Pancreas (tissue), 10 donors: ENCODE measurements at places on chromosomes 1 and 21. TPM values are rescaled to one million over a fixed set of nuclear protein-coding genes. Genes with fewer than 3 reads are reported as not detected.

GRCh38 chr1:36910886-36911540, 123.3 kb downstream of the GRIK3 start:
- DNase-seq: no peak

RIMKLA gene
- 1.2 TPM for total RNA-seq

GRCh38 chr1:10399444-10399941, 629 bp downstream of the PGD start:
- DNase-seq: peak; percentile 34

APCS gene
- total RNA-seq: 4.4 TPM

CSMD2 gene
- total RNA-seq: 0.70 TPM

UCK2 gene
- total RNA-seq: 25.5 TPM

GRCh38 chr21:25887646-25888306, 153.0 kb downstream of the GABPA start:
- no peak for DNase-seq

DNA sequence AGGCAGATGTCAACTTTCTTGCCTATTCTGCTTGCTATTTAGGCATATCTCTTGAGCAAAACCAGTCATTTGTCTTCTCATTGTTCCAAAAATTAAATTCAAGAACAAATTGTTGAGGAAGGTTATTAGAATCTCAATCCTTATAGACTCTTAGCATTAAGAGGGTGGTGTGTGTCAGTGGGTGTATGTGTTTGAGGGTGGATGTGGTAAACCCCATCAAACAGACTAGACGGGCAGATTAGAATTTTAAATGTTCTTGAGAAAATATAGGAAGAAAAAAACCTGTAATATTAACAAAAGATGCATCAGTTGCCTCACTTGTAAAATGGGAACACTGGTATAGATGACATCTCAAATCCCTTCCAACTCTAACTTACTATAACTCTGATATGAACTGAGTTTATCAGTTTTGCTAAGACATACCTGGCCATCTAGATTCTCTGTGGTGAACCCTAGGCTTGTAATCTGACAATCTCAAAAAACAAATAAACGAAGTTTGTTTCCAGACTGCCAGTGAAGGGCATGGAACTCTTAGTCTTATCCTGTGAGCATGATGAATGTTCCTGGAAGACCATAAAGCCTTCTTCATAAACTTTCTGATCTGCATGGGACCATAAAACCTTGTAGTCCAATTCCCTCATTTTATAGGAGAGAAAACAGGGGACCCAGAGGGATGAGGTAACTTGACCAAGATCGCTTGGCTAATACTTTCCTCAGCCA, 176.3 kb upstream of the SGIP1 start:
- DNase-seq: no peak

CTSS gene
- 82.7 TPM for total RNA-seq

GRCh38 chr21:33230545-33231324, 997 bp downstream of the IFNAR2 start:
- peak; percentile 36 for DNase-seq

DNA sequence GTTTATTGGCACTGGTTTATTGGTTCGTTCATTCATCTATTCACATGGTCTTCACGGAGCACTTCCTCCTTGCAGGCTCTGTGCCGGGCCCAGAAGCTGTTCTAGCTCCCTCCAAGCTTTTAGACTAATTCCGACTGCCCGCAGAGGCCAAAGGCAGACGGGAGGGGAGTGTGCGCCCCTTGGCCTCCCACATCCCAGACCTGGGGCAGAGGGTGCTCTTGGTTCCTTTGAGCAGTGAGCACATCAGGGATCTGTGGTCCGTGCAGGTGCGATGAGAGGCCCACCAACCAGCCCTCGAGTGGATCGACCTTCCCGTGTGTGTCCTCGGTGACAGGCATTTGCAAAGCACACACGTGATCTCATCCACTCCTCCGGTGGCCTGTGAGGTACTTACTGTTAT, 38.7 kb upstream of the TNFRSF1B start:
- DNase-seq: no peak

NUDT17 gene
- 1.9 TPM for total RNA-seq

FBLIM1 gene
- 27.3 TPM for total RNA-seq

SLC45A3 gene
- total RNA-seq: 0.37 TPM

DNA sequence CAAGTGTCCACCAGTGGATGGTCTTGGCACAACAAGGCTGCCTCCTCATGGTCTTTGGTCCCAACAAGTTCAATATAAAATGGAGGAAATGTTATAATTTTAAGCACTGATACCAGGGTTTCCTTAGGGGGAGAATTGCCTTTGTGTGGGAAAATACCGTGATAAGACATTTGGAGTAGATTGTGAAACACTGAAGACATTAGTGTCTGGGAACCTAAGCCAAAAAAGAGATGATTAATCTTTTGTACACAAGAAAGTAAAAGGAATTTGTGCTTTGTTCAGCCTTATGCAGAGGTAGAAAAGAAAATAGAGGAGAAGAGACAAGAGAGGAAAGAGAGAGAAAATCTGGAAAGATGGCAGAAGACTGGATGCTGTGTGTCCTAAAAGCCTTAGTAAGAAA, 36.1 kb downstream of the ST6GALNAC3 start:
- no peak for DNase-seq

DNA sequence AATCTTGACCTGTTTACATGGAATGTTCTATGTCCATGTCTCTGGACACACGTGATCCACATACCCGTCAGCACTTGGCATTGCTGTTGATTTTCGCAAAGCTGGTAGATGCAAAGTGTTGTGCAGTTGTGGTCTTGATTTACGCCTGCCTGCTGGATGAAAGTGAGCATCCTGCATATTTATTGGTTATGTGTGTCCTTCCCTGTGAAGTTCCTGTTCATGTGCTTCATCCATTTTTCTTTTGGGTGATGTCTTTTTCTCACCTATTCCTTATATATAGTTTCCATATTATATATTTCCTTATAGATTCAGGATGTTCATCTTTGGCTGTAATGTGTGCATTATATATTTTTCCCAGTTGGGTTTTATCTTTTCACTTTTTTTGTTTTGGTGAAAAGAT, 6.5 kb downstream of the AGPAT3 start:
- no peak for DNase-seq

DNA sequence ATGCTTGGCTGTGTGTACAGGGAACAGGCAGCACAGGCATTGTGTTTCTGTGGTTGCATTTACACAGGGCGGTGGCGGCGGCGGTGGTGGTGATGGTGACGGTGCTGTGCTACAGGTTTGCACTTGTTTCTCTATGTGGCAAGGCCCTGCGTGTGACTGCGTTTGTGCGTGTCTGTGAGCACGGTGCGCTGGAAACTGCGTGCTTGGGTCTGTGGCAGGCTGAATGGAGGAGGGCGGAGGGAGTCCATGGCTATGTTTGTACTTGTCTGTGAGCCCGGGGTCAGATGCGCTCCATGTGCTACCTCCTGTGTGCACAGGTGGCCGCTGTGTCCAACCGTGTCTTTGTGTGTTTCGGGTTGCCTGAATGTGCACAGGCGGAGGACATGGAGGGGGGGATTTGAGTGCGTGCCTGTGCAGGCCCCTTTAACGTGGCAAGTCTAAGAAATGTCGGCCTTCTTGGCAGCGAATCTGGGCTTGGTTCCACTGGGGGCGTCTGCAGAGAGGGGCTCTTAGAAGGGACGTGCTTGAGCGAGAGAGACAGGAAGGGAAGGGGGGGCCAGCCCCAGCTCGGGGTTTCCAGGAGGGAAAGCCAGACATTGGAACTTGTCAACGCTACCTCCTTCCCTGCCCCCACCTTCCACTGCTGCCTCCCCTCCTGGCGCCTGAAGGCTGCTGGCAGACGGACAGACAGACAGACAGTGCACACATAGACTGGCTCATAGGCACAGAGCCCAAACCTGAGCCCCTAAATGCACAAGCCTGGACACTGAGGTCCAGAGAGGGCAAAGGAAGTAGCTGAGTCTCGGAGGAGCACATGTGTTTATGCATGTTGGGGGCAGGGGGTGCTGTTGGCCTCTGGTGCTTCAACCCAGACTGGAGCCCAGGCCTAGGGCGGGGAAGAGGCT, 32.7 kb upstream of the WASF2 start:
- no peak for DNase-seq

DNA sequence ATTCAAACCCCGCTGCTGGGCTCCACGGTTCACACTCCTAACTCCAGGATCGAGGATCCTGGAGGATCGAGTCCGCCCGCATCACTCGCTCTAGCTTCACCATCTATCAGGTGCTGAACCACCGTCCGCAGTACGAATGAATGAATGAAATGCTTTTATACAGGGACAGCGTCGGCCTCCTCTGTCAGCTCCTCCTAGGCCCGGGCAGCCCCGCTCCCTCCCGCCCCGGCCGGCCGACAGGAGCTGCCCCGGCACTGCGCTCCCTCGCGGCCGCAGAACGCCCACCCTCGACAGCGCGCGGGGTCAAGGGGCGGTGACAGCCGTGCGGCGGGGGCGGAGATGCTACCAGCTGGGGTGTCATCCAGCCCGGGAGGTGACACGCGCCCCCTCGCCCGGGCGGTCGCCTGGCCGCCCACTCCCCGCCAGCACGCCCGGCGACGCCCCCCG, 520 bp downstream of the ZBTB17 start:
- DNase-seq: peak; percentile 70

DNA sequence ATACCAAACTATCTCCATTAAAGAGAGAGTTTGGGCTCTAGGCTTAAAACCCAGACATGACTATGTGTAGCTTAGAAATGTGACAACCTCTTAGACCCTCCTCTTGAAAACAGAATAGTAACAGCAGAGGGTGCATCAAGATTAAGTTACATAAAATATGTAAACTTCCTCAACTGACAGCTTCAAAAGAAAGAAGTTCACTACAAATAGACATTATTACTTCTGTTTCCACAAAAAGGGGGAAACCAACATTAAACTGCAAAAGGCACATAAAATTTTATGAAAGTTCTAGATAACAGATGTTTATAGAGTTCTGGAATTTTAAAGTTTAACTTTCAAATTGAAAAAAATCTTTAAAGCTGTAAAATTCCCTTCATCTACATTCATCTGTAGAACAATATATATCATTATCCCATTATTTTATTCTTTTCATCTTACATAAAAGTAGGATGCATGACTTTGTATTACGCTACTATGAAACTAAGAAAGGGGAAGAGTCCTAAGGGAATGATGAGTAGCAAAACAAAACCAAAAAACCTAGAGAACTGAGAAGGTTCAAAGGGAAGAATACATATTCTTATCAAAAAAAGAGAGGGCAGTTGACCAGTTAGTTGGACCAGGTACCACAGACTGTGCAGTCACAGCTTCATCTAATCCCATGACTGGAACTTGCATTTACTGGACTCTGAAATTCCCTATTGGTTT, 177.0 kb downstream of the SIPA1L2 start:
- no peak for DNase-seq

GRCh38 chr21:46308431-46308830, 15.2 kb downstream of the C21orf58 start:
- no peak for DNase-seq

GRCh38 chr1:89703469-89703868, 70.5 kb downstream of the LRRC8C start:
- no peak for DNase-seq

- DNase-seq: no peak
These were observed 14.9 kb upstream of the CENPS start for GRCh38 chr1:10415211-10415930.

PLA2G2A gene
- 0.42 TPM for total RNA-seq

NDUFS2 gene
- total RNA-seq: 29.7 TPM

LCE1C gene
- not detected for total RNA-seq

DNA sequence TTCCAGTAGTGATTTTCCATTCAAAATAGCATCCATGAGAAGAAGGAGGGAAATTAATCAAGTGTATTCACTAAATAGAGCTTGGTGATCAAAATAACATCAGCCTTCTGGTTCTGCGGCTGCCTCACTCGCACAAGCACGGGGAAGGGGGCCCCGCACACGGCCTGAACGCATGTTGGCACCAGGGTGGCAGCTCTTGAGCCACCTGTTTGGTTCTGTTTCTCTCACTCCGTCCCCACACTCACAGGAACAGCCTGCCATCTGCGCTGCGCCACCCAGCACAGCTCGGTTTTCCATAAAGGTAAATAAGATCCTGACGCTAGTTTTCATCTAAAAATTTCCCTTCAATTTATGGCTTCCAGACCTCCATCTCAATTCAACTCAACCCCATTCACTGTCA, 49.4 kb downstream of the TIAM1 start:
- no peak for DNase-seq

KLF17 gene
- not detected for total RNA-seq

AMY2B gene
- total RNA-seq: 2,598 TPM

- DNase-seq: no peak
These were observed 11.4 kb upstream of the CLDN14 start for GRCh38 chr21:36491209-36491910.

- no peak for DNase-seq
These were observed 501.4 kb downstream of the TTLL7 start for GRCh38 chr1:83497563-83497962.

DNA sequence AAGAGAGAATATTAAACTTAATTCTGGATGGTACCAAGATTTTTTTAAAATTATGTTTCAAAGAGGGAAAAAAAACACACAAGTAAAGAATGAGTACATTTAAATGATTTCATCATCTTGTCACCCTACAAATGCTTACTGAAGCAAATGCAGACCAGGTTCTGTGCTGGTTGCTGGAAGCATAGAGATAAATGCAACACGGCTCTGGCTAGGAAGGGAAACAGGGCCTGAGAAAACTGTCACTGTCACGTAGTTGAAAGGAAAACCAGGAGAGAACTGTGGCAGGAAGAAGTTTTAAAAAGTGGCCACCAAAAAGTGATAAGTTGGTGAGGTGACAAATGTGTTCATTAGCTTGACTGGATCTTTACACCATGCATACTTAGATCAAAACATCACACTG, 336.9 kb upstream of the NFIA start:
- DNase-seq: no peak

DNA sequence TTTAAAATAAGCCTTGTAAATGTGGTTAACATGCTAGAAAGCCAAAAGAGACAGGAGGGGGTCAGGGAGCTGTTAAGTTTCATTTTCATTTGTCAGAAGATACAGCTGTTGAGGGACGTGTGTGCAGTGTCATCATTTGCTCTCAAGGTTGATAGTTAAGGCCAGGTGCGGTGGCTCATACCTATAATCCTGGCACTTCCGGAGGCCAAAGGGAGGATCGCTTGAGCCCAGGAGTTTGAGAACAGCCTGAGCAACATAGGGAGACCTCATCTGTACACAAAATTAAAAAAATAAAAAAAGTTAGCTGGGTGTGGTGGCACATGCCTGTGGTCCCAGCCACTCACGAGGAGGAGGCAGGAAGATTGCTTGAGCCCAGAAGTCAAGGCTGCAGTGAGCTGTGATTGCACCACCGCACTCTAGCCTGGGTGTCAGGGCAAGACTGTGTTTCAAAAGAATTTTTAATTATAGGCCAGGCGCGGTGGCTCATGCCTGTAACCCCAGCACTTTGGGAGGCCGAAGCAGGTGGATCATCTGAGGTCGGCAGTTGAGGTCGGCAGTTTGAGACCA, 22.7 kb downstream of the ZBTB8OS start:
- no peak for DNase-seq
